ENCODE measurements at places on chromosomes 1 and 21.

DNA sequence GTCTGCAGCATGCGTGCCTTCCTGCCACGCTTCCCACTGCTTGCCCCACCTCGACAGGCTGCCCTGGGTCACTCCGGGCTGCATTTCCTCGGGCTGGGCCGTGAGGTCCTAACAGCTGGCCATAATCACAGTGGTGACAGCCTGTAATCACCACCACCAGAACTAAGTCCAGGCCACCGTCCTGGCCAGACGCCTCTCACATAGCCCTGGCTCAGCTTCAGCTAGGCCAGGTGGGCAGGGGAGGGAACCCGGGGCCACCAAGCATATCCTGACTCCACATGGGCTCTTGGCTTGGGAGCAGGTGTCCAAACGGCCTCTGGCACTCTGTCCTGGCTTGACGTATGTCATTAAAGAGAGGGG, 229.5 kb downstream of the TRABD2B start:
- no peak for DNase-seq

- no peak for DNase-seq
Measured at GRCh38 chr1:165138960-165139359, 217.6 kb downstream of the LMX1A start.

- DNase-seq = no peak
Measured at GRCh38 chr21:36354918-36355680, 30.1 kb upstream of the CHAF1B start.

DNA sequence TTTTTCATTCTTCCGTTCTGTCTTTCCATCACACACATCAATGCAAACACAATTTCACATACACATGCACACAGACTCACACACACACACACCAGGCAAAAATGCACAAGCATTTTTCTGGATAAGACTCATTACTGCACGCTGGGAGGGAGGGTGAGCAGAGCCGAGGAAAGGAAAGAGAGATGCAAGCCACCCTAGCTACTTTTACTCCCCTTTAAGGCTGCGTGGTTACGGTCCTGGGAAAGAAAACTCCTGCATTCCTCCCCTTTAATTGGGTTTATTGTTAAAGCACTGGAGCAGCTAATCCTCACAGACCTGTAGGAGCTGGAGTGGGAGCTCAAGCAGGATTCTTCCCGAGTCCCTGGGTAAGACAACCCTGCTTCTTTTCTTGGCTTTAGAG, at the start of gene CAMK1G:
CAMK1G (plus strand) TSS at position 307 of the 400 bp plus-strand sequence. CDS start 11,270 bp downstream, outside the sequence.
- no peak for DNase-seq

GRCh38 chr1:17575797-17576518, 36.5 kb downstream of the ARHGEF10L start:
- DNase-seq = no peak

- DNase-seq = no peak
Measured at GRCh38 chr21:19392390-19392789, 988.8 kb upstream of the TMPRSS15 start.

DNA sequence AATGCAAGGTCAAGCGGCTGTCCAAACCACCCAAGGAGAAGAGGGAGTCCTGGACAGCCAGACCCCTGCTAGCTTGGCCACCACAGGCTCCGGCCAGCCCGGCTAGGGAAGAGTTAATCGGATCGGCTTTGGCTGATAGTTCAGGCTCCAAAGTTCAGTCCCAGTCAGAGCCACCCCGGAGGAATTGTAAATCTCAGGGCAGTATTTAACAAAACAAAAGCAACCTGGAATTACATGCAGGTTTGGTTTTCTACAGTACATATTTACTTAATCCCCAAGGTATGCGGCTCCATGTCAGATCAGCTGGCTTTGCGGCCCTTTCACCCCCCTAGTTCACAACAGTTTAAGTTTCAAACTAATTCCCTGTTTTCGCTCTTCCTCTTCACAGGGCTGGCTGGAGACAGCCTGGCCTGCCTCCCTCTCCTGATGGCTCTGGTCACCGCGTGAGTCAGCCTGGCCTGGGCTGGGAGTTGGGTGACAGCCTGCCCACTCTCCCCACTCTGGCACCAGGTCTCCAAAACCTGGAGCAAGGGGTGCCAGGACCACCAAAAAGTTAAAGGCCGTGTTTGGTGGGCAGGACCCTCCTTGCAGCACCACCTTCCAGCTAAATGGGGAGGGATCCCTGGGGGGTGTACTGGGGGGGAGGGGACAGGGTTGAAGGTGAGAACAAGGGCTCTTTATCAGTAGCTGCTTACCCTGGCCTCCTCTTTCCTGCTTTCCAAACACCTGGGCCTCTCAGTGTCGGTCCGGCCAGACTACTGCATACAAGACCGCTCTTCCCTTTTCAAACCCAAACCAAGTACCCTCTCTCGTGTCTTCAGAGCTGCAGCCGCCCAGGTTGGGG, 1.9 kb downstream of the DHRS3 start:
- no peak for DNase-seq

- DNase-seq = no peak
Measured at GRCh38 chr1:202656951-202657646, 53.2 kb downstream of the SYT2 start.

DNA sequence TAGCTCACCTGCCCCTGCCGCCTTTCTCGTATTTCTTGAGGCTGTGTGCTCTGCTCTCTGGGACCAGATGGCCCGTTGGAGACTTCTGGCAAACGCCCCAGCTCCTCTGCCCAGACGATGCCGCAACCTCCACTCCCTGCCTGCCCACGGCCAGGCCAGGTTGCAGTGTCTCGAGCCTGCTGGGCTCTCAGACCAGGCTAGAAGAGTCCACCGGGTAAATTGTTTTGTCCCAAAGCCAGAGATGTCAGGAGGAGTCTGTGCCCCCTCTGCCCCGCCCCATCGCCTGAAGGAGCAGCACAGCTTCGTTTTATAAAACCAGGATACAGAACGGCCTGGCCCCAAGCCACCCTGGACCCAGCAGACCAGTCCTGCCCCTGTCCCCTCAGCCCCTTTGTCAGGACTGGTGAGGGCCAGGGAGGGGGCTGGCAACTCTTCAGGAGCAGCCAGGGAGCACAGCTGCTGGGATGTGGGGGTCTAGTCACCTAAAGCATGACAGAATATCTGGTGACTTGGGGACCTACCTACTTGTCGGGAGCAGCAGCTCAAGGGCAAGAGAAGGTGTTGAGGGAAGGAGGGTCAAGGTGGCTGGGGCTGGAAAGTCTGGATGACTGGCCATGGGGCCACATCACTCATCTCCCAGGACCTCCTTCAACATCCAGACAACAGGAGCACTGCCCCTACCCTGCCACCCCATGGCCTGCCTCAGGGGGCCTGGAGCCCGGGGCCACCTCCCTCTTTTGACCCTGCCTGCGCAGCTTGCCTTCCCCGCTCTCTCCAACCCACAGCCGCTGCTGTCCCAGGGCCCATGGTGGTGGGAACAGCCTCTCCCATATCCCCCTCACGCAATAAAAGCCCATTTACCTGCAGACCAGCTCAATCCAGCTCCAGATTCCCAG, 33.9 kb upstream of the LBR start:
- no peak for DNase-seq

DNA sequence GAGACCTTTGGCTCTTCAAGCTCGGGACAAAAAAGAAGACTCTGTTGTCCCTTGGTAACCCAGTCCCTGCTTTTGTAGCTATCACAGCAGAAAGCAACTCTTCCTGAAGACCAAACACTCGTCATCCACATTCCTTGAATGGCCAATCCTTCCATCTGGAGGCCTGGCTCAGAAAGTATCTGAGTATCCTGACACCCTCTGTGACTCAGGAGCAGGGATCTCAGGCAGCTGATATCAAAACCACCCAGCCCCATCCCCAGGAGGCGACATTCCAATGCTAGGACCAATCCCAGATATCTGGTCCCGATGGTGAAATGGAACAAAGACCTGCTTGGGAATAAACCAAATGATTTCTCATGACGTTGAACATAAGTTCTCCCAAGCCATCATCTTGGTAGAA, 112.5 kb downstream of the TAS1R2 start:
- DNase-seq = no peak

GRCh38 chr1:56547473-56547872, 31.9 kb downstream of the PLPP3 start:
- no peak for DNase-seq

GRCh38 chr1:57218487-57219079, 205.3 kb downstream of the DAB1 start:
- DNase-seq = no peak

DNA sequence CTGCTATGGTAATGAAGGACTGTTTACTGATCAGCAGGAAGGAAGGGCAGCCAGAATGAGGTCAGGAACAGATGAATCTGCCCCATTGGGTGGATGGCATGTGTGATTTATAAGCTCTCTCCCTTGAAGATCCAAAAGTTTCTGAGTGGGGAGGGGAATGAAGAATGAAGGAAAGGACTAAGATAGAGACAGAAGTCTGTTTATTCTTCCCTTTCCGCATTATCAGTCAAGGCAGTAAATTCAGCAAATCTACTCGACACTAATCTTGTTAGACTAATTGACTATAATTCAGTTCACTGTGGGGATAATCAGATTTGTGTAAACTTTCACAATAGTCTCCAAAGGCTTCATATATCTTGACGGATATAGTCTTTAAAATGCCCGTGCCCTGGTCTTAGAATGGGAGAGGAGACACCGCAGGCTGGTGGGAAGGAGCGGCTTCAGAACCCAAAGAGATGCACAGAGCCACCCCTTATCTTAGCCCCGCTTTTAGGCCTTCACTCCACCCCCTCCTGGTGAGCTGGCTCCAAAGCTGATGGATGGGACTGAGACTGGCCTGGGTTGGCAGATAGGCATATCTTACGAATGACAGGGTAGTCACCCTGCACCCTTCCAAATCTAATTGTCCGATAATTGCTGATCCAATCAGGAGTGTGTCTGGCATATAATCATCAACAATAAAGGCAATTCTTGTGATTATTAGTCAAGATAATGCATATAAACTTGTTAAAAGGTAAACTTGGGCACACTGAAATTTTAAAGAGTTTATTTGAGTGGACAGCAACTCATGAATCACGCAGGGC, 76.0 kb upstream of the PPM1J start:
- DNase-seq = no peak

- no peak for DNase-seq
Measured at GRCh38 chr1:166221316-166221715, 54.5 kb upstream of the FAM78B start.

- DNase-seq = peak; percentile 11
Measured at GRCh38 chr1:220775240-220775853, 11.4 kb upstream of the MTARC1 start.

DNA sequence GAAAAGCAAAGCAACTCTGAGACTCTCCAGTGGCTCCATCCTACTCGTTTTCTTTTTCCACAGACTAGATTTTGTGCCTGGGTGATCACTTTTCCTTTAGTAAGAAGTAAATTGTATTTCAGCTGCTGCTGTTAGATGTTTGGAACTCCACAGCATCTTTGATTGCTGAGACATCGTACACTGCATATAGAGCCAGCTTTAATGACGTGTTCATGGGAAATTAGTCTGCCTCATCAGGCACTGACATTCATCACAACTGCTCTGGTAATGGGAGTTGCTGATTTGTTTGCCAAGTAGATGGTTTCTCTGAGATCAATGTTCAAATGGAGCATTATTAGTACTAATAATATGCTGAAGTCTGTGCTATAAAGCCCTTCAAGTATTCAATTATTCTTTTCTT, 573.8 kb upstream of the NR5A2 start:
- DNase-seq = no peak

DNA sequence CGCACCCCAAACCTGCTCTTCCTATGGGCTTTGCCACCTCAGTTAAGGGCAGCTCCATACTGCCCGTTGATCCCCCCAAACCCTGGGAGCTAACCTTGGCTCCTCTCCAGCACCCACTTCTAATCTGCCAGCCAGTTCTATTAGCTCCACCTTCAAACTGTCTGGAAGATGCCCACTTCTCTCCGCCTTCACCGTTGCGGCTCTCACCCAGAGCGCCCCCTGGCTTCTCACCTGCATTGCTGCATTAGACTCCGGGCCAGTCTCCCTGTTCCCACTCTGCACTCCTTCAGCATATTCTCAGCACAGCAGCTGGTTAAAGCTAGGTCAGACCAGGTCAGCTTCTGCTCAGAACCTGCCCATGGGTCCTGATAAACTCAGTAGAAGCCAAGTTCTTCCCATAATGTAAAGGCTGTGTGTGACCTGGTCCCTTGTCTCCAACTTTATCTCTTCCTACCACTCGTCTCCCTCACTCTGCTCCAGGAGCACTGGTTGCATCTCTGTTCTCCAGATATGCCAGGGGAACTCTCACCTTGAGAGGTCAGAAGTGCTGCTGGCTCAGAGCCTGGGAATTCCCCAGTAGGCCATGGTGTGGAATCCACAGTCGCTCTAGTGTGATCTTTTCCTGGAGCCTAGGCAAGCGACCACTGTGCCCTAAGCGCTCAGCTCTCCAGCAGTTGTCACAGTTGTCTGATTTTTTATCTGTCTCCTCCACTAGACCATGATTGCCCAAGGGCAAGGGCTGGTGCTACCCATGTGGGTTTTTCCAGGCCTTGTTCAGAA, 150.3 kb downstream of the HMGB4 start:
- no peak for DNase-seq

DNA sequence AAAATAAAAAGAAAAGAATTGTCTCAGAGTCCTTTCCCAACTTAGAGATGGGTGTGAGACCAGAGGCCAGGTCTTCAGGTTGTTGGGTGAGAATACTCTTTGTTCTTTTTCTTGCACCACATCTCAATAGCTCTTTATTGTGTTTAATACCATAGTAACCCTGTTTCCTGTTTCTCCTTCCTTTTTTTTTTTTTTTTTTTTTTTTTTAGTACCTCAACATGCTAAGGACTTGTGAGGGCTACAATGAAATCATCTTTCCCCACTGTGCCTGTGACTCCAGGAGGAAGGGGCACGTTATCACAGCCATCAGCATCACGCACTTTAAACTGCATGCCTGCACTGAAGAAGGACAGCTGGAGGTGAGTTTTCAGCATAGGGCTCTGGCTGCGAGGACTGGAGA, 24.4 kb downstream of the CELF3 start:
- no peak for DNase-seq

GRCh38 chr1:230102046-230102445, 35.0 kb downstream of the GALNT2 start:
- no peak for DNase-seq

- no peak for DNase-seq
Measured at GRCh38 chr1:56709269-56709880, 64.3 kb downstream of the PRKAA2 start.

DNA sequence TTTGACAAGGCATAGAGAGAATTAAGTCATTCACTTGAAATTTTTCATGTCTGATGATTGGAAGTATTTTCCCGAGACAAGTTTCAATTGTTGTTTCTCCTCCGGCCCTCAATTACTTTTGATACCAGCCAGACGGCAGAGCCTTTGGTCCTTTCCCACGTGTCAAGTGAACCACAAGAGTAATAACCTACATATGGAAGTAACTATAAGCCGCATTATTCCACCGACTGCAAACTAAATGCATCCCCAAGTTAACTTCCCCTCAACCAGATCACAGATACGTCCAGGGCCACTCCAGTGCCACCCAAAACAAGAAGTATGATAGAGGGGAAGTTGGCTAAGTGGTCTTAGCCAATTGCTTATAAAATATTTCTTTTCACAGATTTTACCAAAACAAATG, 20.2 kb downstream of the COLGALT2 start:
- DNase-seq = no peak

DNA sequence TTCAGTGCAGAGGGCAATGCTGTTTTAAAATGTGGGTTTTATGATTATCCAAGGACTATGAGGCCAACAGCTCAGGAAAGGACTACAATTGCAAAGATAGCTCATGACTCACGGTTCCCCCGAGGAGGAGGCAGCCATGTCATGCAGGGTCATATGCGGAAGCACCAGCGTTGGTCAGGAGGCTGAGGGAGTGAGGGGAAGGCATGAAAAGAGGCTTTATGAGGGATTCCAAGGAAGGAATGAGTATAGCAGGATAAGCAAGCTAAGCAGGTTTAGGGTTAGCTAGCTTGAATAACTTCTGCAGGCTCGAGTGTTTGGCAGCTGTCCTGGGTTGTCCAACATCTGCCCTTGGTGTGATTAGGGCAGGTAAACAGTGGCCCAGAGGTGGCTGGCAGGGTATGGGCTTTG, 495.1 kb downstream of the SETD4 start:
- no peak for DNase-seq
